HTR-8/SVneo (cell line): ENCODE measurements at places on chromosomes 5 and 9.
A peak's percentile ranks its signal among the peaks of the same experiment; 100 is the strongest.

GRCh38 chr5:37738057-37738691 is 101.7 kb downstream of the GDNF start:
- peak; percentile 61 for DNase-seq

DNA sequence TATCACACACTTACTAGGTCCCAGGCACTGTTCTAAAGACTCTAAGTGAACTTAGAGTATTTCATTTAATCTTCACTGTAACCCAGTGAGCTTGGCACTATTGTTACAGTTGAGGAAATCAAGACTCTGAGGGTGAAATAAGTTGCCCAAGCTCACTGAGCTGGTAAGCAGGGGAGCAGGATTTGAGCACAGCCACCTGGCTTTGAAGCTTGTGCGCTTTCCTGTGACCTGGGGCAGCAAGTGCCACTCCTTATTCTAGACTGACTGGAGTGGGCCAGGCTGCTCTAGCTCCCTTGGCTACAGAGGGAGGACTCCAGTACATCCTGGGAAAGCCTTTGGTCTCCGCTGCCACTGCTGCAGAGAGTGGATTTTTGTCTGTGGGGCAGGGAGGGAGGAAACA is 50.0 kb downstream of the RGS3 start:
- no peak for DNase-seq

DNA sequence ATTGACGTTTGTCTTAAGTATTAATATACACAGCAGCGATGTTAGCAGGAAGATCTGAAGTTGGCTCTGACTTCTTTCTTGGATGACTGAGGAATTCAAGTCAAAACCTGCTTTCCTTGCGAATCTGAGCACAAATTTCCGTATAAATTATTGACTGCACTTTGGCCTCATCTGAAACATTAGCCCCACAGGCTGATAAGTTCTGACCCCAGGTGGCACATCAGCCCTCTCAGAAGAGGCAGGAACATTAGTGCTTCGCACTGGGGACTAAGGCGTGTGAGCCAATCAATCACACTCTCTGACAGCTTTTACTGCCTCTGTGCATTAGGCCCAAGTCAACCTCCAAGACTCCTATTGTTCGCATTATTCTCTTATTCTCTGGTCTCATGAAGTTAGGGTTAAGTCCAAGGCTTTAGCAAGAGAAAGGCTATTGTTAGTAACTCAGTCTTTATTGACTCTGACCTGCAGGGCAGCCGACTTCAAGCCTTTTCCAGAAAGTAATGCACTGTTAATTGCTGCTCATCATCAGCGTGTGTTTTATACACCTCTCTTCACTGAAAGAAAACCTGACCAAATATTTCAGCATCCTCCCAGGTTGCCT is 84.2 kb downstream of the ZNF608 start:
- no peak for DNase-seq

DNA sequence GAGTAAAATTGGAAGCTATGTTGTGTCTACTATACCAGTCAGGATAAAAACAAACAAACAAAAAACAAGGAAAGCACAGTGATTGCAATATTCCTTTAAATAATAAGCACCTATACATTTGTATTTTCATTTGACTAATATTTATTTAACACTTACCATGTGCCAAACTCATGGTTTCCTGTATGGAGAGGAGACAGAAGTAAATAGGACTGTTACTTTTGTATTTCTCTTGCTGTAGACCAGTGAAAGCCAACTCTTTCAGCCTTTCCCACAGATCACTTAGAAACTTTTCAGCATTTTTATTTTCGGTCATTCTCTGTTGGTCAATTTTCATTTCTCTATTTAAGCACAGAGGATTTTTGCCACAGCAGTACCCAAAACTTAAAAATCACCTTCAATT is 4.5 kb downstream of the CMYA5 start:
- no peak for DNase-seq

DNA sequence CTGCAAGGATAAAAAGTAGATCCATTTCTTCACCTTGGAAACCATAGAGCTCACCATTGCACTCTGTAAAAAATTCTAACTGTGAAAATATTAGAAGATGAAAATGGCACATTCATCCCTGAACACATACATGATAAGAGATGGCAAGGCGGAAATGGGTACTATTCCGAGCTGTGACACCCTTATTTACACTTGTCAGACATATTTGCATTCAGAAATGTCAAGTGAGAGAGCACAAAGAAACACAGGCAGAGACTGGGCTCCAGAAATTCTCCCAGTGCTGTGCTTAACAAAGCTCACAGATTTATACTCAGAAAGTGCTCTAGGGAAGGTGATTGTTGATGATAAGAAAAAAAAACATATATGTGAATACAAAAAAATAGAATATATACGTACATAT is 170.3 kb upstream of the PUM3 start:
- DNase-seq = no peak

GRCh38 chr9:68429631-68430030 is 73.2 kb downstream of the PGM5 start:
- no peak for DNase-seq

DNA sequence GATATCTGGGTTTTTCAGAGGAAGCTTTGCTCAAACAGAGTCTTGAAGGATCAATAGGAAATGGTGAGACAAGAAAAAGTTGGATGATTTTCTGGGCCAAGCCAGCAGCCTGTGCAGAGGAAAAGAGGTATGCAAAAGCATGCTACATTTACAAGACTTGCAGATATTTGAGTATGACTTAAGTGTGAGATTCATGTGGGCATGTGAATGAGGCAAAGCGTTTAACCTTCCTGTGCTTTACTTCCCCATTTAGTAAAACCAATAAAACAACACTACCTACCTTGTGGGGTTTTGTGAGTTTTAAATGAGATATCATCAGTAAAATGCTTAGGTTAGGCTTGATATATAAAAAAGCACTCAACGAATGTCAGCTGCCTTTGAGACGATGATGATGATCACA is 58.1 kb downstream of the PIP5K1B start:
- no peak for DNase-seq

- DNase-seq = no peak
These were observed 99.7 kb downstream of the ST8SIA4 start for GRCh38 chr5:100803397-100803796.

- DNase-seq = no peak
These were observed 106.5 kb upstream of the CCDC112 start for GRCh38 chr5:115402822-115403577.

- no peak for DNase-seq
These were observed 79.1 kb downstream of the TRIO start for GRCh38 chr5:14222206-14222605.
